ENCODE measurements at places on chromosomes 16 and 17.

GRCh38 chr16:69660166-69660565 lies 66.2 kb downstream of the NQO1 start:
- no peak for DNase-seq

DNA sequence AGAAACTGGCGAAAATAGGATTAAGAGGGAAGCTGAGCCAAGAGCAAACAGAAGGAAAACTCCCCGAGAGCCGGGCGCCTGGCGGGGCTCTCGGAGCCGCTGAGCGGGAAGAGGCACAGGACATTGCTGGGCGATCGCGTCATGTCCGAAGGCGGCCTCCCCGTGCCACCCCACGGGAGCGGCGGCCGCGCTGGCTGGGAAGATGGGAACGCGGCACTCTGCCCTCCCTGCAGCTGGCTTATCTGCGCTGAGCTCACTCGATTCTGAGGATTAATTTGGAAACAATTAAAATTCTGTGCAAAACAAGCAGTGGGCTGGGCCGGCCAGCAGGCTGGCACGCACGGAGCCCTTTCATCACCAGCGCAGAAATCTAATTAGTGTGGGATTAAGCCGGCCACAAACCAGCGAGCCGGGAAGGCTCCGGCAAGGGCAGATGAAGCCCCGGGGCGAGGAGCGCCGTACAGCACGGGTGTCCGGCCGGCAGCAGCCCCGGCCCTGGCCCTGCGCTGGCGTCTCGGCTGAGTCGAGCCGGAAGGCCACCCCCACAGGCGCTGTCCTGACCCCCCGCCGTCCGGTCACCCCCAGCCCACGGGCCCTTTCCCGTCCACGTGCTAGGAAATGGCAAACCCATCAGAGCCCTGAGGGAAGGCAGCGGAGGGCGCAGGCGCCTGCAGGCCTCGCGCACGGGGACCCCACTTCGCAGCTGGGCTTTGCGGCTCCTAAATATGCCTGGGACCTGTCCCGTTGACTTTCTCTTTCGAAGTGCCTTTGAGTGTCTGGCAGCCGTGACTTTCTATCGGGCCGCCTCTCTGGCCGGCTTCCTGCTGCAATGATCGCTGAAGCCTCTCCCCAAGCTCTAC lies 37.9 kb downstream of the SOX8 start:
- DNase-seq, result peak; percentile 73

GRCh38 chr16:10983159-10983558 lies 38.8 kb downstream of the CLEC16A start:
- DNase-seq, result no peak

DNA sequence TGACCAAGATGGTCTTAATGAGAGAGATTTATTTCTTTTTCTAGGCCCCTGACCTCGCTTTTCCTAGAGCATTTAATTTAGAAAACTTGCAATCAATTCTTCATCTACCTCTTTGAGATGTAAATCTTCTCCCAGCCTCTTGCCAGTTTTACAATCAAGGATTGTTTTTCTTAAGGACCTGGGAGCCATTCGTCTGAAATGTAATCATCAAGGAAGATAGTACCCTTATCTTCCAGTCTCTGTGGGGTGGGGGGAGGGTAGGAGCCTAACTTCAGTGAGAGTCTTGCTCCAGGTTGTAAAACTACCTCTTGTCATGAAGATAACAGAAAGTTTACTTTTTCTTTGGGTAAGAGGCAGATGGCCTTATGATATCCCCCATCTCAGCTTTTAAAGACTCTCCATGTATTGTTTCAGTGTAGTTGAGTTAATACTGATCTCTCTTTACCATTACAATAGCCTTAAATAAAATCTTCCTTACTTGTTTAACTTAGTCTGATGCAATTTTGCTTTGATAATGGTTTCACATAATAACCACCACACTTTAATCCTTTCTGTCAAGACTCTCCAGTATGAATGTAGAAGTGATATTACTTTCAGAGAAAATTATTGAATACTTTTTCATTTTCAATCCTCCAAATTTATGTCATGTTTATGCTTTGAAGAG lies 110.2 kb upstream of the CPHXL start:
- DNase-seq, result no peak

- DNase-seq, result no peak
These were observed 446.7 kb downstream of the HS3ST3B1 start for GRCh38 chr17:14747603-14747950.

GRCh38 chr17:75404223-75404730 lies 1.2 kb downstream of the GRB2 start:
- peak; percentile 51 for DNase-seq

DNA sequence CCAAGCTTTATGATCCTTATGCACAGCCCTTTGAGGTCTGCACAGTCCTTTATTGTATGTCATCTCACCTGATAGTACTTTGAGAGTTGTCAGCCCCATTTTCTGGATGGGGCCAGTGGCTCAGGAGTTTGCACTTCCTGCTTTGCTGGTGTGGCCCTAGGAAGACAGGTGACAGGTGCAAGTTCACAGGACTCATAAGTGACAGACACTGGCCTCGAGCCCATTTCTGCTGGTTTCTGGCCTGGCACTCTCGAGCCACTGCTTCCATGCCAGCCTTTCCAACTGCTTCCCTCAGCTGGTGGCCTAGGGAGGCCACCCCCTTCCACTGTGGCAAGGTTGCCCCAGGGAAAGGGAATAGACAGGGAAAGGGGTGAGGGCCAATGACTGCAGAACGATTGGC lies 84.4 kb upstream of the CCL1 start:
- DNase-seq, result no peak

DNA sequence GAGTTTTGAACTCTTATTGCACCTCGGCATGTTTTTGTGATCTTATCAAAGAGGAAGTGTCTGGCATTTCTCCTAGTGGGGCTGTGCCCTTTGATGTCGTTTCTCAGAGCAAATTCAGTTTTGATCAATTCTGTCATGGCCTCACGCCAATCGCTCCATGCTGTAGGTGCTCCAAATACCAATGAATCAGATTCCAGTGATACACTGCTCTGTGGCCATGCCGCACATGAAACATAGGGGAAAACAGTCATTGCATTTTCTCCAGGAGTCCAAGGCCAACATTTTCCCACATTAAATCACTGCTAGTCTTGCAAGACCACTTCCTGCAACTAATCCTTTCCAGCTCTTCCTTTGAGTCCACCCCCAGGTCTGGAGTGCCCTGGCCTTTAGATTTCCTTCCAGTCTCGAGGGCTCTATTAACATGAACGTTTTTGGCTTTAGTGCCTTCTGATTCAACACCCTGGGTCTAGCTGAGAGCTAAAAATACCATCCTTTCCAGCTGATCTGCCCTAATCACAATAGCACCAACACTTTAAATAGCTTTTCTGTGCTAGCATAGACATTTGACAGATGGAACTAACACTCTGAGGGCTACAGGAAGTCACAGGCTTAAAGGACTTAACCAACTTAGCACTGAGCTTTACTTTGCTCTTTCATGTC lies 18.2 kb upstream of the RASL10B start:
- DNase-seq, result peak; percentile 31

GRCh38 chr17:65850486-65850885 lies 289.0 kb upstream of the AXIN2 start:
- DNase-seq, result no peak

DNA sequence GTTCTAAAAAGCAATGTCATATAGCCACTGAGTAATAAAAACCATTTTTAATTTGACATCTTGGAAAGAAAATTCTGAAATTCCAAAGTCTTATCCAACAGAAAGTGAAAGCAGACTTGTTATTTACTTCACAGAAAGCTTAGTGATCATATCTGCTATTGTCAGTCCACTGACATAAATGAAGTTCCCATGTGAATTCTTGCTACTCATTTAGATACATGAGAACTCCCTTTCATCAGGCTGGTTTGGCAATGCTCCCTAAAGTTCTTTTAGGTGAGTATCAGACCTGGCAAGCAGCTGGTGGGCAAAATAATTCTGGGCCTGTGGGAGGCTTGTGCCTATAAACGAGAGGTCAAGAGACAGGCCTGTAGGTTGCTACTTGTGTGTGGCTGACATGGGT lies 23.4 kb downstream of the NME2 start:
- no peak for DNase-seq

- DNase-seq, result no peak
These were observed 10.8 kb upstream of the MTMR4 start for GRCh38 chr17:58525239-58525638.

DNA sequence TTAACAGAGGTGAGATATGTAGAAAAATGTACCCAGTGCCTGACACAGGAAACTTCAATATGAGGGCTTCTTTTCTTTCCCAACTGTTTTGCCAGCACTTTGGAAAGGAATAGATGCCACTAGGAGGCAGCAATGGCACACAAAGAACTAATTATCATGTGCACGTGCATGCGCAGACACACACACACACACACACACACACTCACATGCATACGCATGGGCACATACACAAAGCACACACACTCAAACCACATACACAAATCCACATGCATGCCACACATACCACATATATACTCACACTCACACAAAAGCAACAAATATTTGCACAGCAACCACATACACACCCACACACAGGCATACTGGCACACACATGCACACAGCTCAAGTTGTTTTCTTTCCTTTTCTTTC lies 8.8 kb upstream of the CEP112 start:
- DNase-seq, result peak; percentile 62

- no peak for DNase-seq
These were observed 173.6 kb downstream of the IRF8 start for GRCh38 chr16:86072328-86073102.

GRCh38 chr17:31908386-31908785 lies 6.9 kb upstream of the UTP6 start:
- DNase-seq, result no peak

GRCh38 chr16:56583351-56584168 lies 5.8 kb upstream of the MT3 start:
- no peak for DNase-seq

DNA sequence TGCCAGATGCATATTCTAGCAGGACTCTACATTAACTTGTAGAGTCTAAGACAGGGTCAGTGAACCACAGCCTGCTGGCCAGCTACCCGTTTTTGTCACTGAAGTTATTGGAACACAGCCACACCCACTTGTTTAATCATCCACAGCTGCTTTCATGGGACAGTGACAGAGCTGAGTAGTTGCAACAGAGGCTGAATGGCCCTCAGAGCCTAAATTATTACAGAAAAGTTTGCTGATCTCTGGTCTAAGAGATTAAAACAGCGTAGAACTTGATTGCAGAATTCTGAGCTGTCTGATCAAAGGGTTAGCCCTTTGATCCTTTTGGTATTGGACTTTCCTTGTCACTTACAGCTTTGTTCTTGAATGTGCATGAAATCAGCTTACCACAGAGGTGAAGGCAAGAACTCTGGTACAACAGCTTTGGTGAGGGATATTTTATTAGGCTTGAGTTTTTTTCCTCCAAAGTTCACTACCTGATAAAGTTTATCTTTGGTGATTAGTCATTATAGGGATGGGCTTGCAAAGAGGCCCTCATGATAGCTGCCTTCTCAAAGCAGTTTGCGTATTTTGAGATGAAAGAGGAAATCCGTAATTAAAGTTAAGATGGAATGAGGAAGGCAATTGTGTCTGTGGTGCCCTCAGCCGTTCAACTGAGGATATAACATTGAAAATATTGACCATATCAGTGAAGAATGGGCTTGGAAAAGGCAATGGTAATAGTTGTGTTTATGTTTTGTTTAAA lies 23.6 kb downstream of the ALDH3A2 start:
- peak; percentile 16 for DNase-seq

- no peak for DNase-seq
These were observed 45.3 kb upstream of the CORO6 start for GRCh38 chr17:29667969-29668368.

DNA sequence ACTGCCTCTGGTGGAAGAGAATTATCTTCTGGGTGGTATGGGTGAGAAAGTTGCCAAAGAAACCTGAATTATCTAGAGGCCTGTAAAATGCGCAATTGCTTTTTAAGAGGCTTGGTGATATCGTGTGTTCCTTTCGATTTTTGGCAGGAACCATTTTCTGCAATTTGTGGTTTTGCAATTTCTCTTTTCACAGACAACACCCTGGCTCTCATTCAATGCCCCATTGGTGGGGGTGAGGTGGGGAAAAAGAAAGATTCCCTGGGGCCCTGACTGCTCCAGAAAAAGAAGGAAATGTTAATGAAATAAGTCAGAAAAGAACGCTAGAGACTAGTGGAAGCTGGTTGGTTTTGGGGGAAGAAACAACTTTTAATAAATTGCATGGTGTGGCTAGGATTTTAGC lies 77.4 kb downstream of the ANKFN1 start:
- DNase-seq, result no peak

DNA sequence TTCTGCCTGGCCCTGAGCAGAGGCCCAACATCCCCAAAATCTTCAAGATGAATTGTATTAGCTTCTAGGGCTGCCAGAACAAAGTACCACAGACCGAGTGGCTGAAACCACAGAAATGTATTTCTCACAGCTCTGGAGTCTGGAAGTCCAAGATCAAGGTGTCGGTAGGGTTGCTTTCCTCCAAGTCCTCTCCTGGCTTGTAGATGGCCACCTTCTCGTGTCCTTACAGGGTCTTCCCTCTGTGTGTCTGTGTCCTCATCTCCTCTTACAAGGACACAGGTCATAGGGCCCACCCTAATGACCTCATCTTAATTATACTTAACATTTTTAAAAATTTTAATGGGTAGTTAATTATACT lies 215.7 kb downstream of the NTN1 start:
- no peak for DNase-seq

GRCh38 chr17:77840513-77841165 lies 117.9 kb upstream of the TNRC6C start:
- DNase-seq, result no peak

GRCh38 chr17:58399974-58400373 lies 17.4 kb downstream of the RNF43 start:
- DNase-seq, result no peak

- DNase-seq, result peak; percentile 56
These were observed 1.0 kb upstream of the MFAP4 start for GRCh38 chr17:19387921-19388521.

DNA sequence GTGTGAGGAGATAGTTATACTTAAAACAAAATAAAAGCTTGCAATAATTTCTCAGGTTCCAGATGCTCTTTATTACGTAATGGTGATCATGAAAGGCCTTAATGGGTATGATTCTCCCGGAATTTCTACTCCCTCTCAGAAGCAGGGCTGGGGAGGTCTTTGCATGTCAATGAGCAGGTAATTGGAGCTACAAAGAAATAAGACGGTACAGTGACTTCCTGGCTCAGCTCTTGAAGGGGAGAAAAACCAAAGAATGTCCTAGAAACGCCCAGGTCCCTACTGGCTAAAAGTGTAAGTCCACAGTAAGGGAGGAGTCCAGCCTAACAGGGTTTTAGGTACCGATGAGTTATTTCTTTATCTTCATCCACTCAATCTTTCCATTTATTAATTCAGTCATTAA lies 390.9 kb downstream of the TMEM114 start:
- no peak for DNase-seq

- peak; percentile 66 for DNase-seq
These were observed 2.4 kb upstream of the SOCS7 start for GRCh38 chr17:38349097-38349730.

- DNase-seq, result no peak
These were observed 4.0 kb downstream of the SRRM2 start for GRCh38 chr16:2756288-2757015.

DNA sequence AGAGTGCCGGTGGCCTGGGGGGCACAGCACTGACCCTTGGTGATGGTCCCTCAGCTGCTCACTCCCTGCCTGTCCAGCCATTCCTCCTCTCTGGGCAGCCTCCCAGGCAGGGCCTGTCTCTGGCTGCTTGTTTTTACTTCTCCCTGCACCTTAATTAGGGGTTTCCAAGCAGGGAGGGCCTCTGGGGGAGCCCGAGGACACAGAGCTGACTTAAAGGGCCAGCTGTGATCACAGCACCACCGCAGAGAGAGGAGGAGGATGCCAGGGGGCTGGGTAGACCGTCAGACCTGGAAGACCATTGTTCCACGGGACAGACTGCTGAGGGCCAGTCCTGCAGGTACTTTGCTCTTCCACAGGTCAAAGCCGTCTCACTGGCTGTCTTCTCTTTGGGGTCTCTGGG lies 1.2 kb upstream of the DPH1 start:
- DNase-seq, result no peak

GRCh38 chr16:228151-228851 lies 948 bp downstream of the LUC7L start:
- DNase-seq, result no peak

All from right kidney (tissue), 9 donors.